ENCODE measurements at places on chromosomes 4 and X.

DNA sequence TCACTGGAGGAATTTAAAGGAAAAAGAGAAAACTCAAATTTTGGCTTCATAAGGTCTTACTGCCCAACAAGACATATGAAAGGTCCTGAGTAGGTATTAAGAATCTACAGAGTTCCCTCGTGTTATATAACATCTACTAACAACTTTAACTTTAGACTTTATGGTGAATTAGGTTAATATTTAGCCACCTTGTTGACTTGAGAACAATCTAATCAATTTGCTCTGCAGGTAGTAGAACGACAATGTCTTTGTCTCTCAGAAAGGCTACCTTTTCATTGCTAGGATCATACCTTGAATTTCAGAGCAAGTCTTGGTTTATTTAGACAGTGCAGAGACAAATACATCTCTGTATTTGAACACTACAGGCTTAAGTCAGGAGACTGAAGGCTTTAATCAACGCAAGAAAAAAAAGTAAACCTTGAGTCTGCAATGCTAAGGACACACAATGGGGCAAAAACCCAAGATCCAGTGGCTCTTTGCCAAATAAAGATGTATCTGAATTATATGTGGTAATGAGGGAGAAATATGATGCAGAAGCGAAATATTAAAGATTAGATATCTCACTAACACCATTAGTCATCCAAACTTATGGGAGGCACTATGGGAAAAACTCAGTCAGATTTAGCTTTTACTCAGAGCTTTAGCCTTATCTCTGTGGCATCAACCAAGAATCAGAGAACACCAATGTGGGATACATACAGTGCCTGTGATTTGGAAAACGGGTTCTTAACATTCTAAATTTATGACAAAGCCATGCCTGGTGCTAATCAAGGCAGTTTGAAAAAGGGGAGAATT is 93.6 kb upstream of the FTHL17 start:
- no peak for DNase-seq

- no peak for DNase-seq
These were observed 203.2 kb downstream of the HTR2C start for GRCh38 chrX:114787061-114787460.

DNA sequence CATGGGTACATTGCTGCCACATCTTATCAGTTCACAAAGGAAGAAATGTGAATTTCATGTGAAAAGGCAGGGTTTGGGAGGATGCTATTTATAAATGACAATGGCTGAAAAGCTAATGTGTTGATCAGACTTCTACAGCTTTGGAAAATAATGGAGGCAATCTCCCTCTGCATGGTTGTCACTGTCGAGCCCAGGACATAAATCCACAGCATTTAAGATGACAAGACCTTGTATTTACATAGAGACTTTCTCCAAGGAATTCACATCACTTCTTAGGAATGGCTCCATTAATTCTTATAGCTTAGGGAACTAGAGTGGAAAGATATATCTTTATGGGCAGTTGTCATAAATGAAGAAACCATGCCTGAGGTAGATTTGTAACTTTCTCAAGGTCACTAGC is 66.7 kb downstream of the CBLL2 start:
- DNase-seq: no peak

DNA sequence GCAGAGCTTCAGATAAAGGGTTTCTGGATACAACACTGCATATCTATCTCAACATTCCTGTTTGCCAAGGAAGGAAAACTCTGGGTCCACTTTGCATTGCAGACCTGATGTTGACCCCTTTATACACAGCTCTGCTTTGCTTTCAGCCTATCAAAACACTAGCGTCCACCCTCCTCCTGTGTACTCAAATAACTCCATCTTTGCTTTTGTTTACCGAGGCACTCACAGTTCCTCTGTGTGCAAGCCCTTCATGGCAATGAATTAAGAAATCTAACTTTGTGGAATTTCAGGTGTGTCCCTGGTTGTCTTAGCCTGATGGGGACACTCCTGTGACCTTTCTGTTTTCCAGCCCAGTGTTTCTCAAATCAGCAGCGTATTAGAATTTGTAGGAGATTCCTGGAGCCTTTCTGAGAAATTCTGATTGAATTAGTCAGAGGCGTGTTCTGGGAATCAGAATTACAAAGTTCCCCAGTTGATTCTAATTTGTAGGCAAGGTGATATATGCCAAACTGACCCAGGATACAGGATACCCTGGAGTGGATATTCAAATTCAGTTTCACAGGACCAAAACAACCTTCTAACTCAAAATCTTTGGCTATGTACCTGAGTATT is 68.6 kb downstream of the DTHD1 start:
- DNase-seq: no peak

GRCh38 chr4:47032405-47033106 is 1.2 kb downstream of the GABRB1 start:
- DNase-seq: peak; percentile 45

- no peak for DNase-seq
These were observed 39.0 kb downstream of the STX18 start for GRCh38 chr4:4502694-4503311.

DNA sequence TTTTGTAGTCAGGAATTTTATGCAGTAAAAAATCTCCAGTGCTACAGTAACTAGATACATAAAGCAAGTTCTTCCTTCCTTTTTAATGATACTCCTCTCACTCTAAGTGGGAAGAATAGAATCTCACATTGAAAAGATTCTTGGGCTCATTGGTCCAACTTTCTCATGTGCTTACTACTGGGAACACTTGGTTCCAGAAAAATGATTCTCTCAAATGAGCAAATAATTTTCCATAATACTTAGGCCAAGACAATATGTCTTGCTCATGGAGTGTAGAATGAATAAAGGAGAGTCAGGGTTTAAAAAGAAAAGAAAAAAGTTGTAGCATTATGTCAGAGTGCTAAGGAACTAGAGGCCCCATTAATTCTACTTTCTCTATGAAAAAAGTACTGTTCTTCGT is 197.8 kb downstream of the RASL11B start:
- DNase-seq: no peak

DNA sequence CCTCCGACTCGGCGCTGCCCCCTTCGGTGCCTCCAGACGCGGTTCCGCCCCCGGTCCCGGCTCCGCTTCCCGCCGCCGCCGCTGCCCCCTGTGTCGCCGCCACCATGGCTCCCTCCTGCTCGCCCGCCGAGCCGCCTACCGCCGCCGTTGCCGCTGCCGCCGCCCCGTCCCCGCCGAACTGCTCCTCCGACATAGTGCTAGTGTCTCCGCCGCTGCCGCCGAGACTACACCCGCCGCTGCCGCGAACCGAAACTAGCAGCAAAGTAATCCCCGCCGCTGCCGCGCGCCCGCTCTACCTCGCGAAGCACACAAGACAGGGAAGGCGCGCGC is 340 bp downstream of the HNRNPD start:
- peak; percentile 25 for DNase-seq

Data from AG20443 (cell line).